ENCODE measurements at places on chromosomes 4 and X.

- no peak for DNase-seq
Observed at GRCh38 chr4:88297725-88298454, 13.5 kb upstream of the PPM1K start.

DNA sequence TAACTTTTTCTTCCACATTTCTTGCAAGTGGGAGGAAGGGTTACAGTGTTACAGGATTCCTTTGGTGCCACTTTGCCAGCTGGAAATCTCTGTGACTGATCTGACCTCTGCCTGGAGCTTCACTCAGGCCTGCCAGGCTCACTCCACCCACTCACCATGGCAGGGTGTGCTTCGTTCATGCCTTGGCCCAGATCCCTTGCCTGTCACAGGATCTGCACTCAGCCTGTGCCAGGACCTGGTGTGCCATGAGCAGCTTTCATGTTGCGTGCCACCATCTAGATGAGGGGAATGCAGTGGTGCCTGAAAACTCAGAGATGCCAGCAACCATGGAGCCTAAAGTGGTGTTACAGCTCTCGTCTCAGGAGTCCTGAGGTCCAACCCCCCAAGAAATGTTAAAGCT is 2596.4 kb downstream of the PCDH7 start:
- DNase-seq, result no peak

- no peak for DNase-seq
Observed at GRCh38 chrX:151363316-151363715, 33.7 kb upstream of the VMA21 start.

- no peak for DNase-seq
Observed at GRCh38 chrX:123814343-123814742, 45.5 kb upstream of the XIAP start.

DNA sequence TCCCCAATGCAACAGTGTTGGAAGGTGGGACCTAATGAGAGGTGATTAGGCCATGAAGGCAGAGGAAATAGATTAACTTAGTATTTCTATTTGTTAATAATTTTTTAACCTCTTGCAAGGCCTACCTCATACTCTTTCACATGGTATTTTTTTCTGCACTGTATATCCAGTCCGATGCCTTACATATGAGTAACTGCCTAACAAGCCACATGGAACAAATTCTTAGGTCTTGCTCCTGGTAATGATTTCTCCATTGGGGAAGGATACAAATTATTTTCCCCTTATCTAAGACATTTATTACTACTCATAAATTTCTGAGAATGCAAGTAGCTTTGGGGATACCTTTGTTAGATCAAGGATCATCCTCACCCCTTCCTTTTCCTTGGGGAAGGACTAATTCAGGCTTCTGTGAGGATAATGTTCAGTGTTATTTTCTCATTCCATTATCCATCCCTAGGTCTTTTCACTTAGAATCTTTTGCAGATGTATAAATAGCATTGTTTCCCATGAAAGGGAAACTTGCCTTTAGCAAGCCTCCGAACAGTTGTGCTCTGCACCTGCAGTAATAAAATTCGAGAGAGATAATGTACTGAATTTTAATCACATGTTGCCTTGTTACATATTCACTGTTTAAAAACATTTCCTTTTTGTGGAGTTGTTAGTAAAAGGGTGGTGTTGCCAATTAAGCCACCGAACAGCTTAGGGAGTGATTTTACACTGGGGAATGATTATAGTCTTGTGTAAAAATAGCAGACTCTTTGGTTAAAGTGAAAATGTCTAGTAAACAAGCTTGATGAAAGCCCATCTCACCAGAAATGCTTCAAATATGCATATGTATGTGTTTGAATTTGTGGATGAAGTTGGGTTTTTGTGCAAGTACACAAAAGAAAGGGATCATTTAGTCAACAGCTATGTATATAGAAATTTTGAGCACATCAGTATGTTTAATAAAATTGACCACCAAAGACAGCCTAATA is 89.9 kb downstream of the CFAP299 start:
- DNase-seq, result no peak

GRCh38 chr4:2497931-2498330 is 29.0 kb downstream of the RNF4 start:
- DNase-seq, result peak; percentile 42

- DNase-seq, result no peak
Observed at GRCh38 chrX:18966624-18967023, 17.3 kb downstream of the PHKA2 start.

GRCh38 chr4:90889171-90889570 is 762.0 kb downstream of the CCSER1 start:
- DNase-seq, result no peak

GRCh38 chr4:74675673-74676279 is 118.5 kb downstream of the BTC start:
- peak; percentile 71 for DNase-seq

- no peak for DNase-seq
Observed at GRCh38 chr4:14076776-14077175, 449.3 kb upstream of the BOD1L1 start.

- no peak for DNase-seq
Observed at GRCh38 chrX:11097933-11098332, 13.2 kb upstream of the HCCS start.

DNA sequence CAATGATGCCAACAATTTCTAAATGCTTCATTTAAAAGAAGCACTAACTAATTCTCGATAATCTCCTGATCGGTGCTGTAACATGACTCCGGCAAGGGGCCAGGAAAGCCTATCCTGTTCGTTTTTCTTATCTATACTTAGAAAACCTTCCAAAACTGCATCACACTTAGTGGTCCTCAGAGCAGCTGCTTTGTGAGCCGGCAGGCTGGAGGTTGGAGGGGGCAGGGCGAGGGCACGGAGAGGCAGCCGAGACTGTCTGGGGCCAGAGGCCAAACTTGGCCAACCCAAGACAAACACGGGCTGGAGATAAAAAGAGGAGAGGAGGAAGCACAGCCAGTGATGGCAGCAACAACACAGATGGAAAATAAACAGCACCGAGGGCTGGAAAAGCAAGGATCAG is 455.7 kb downstream of the BCOR start:
- DNase-seq, result no peak

- peak; percentile 76 for DNase-seq
Observed at GRCh38 chr4:122716825-122717448, 15.6 kb upstream of the BBS12 start.

DNA sequence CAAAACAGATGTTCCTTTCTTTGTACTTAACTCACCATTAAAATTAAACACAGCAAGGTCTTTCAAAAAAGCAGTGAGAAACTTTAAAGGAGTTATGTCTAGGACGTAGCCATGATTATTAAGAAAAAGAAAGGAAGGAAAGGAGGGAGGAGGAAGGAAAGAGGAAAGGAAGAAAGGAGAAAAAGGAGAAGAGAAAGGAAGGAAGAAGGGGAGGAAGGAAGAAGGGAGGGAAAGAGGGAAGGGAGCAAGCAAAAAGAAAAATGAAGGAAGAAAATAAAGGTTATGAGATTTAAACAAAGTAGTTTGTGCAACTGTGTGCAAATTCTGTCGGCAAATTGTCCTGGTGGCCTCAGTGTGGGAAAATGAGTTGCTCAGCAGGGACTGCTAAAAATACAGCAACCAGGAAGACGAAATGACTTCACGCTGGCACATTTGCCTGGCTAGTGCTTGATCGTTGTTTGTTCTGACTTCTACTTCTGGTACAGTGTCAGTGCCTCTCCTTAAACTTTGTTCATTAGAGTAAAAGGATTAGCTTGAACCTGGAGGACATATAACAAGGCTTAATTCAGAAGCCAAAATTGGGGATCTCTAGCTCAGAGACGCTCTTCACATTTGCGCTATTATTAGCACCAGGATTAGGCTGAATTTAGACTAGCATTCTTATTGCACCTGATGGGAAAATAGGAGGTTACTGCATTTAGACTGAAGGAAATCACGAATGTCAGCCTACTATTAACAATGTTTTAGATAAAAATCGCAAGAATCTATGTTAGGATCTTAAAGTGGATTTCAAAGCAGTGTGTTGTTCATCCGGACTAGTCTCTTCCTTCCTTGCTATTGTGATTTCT is 81.2 kb downstream of the DCK start:
- DNase-seq, result no peak

DNA sequence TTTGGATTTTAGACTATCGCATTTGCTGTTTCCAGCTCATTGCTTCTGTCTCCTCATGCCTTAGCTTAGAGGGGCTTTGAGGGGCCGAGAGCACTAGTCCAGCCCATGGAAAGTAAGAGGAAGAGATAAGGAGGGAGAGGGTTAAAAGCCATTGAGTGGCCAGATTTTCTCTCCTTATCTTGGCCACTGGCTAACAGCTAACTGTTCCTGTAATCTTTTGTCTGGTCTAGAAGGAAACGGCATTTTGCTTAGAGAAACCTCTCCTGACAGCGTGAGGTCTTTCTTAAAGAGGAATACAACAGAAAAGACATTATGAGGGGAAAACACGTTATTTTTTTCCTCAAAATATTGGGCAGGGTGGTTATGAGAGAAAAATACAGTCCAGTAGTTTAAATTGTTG is 7.9 kb downstream of the GPR101 start:
- DNase-seq, result no peak

DNA sequence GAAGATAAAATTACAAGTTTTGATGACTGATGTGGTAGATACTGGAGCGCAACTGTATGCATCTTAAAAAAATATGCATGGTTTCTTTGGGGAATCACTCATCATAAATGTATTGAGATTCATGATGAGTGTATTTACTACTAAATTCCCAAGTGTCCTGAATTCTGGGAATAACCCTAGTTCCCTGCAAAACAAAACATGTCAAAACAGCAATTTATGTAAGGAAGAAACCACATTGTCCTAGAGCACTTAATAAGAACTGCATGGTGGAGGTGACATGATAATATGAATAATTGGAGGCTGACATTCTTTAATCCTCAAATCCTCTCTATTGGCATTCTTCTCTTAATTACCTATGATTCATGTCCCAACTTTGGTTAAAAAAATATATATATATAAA is 1804.7 kb downstream of the STIM2 start:
- DNase-seq, result no peak
